ENCODE measurements at places on chromosomes 2 and 18. TPM values are rescaled to one million over a fixed set of nuclear protein-coding genes. Genes with fewer than 3 reads are reported as not detected.

Gene SLC9A2
- 1.2 TPM for polyA plus RNA-seq

Gene UBXN4
- polyA plus RNA-seq, result 112 TPM

Gene ZSWIM2
- polyA plus RNA-seq, result 0.20 TPM

Gene DTNA
- polyA plus RNA-seq, result 190 TPM

Gene HOXD3
- 23.0 TPM for polyA plus RNA-seq

Gene SERPINB13
- polyA plus RNA-seq, result not detected

Gene REG1B
- not detected for polyA plus RNA-seq

Gene CTAGE1
- not detected for polyA plus RNA-seq

Gene GFPT1
- 26.9 TPM for polyA plus RNA-seq

Gene EN1
- polyA plus RNA-seq, result 1.0 TPM

Gene DUSP2
- polyA plus RNA-seq, result 10.7 TPM

Gene LONRF2
- polyA plus RNA-seq, result 35.1 TPM

Gene GALNT14
- 24.0 TPM for polyA plus RNA-seq

Gene DES
- polyA plus RNA-seq, result 3.5 TPM

Gene AFF3
- polyA plus RNA-seq, result 41.1 TPM

Gene GAREM1
- polyA plus RNA-seq, result 19.6 TPM

Gene CCDC148
- 3.3 TPM for polyA plus RNA-seq

Gene SERPINB4
- polyA plus RNA-seq, result not detected

Gene RAB27B
- 13.6 TPM for polyA plus RNA-seq
